ENCODE measurements at places on chromosomes 13 and 19. TPM values are rescaled to one million over a fixed set of nuclear protein-coding genes. Genes with fewer than 3 reads are reported as not detected.

Gene PPM1N
- 4.5 TPM for total RNA-seq

DNA sequence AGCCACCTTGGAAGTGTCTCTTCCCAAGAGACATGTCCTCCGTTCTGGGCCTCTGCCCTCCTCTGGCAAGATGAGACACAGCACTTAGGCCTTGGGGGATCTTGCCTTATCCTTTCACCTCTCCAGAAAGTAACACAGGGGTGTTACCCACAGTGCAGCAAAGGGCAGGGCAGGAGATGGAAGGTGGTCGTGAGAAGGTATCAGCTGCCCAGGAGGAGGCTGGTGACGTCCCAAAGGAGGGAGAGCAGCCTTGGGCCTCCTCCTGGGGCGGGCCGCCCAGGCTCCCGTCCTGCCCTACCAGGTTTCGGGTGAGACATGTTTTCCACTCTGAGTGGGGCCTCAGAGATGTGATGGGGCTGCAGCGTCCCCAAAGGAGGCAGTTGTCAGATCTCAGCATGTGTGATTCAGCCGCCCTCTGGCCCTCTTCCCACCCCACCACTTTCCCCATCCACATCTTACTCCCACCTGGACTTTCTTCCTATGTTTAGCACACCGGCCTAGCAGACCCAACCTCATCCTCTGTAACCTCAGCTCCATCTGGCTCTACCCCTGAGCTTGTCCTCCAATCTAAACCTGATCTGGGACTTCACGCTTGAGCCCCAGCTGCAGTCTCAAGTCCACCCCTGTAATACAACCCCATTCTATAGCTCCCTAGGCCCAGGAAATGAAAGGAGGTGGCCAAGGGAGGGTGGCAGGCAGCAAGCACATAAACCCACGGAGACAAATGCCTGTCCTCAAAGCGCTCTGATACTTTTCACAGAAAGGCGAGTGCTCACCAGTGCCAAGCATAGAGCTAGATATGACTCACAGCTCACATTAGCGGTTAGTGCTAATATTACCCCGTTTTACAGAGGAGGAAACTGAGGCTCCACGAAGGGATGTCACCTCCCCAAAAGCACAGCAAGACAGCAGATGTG is 9.3 kb downstream of the POU2F2 start:
- peaks cover 4% of the 10 kb centered on the region for H3K36me3 ChIP-seq
- H3K27ac ChIP-seq = peak overlapping the region; percentile 91
- H3K27me3 ChIP-seq = no peaks in the 10 kb centered on the region
- peaks cover 55% of the 10 kb centered on the region for H3K4me1 ChIP-seq
- peak overlapping the region; percentile 61 for H3K4me3 ChIP-seq

- H3K27ac ChIP-seq = no peak overlapping the region
- no peaks in the 10 kb centered on the region for H3K4me1 ChIP-seq
- no peak overlapping the region for H3K4me3 ChIP-seq
- peaks cover 39% of the 10 kb centered on the region for H3K36me3 ChIP-seq
- no peaks in the 10 kb centered on the region for H3K27me3 ChIP-seq
These were observed 13.1 kb downstream of the TSSK6 start for GRCh38 chr19:19502281-19502680.

DNA sequence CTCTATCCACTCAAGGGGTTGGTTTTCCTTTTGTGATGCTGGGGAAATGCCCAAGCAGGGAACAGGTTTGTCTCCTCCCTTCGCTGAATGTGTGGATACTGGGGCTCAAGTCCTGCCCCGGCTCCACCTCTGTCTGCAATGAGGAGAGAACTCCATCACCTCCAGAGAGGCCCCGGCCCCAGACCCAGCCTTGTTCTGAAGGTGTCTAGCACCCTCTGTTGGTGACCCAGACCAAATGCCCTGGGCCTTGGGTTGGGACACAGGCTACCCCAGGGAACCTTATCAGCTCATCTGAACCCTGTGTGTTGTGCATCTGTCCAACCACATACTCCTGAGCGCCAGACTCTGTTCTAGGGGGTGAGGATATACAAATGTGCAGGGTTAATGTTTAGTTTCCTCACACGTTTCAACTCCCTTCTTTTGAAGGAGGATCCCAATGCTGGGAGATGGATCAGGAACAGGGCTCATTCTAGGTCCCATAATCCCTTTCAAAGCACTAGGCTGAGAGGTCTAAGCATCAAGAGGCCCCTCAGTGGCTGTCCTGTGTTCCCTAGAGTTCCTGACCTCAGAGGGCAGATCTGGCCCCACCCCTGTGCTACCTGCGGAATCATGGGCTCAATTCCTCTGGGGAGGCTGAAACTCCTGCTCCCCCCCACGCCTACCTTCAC is 112.5 kb upstream of the SLC7A1 start:
- no peak overlapping the region for H3K4me3 ChIP-seq
- peaks cover 42% of the 10 kb centered on the region for H3K27me3 ChIP-seq
- no peak overlapping the region for H3K27ac ChIP-seq

- no peak overlapping the region for H3K4me3 ChIP-seq
- H3K27ac ChIP-seq = no peak overlapping the region
- H3K36me3 ChIP-seq = no peaks in the 10 kb centered on the region
- H3K4me1 ChIP-seq = peaks cover 13% of the 10 kb centered on the region
- peaks cover 43% of the 10 kb centered on the region for H3K27me3 ChIP-seq
These were observed 120.9 kb downstream of the NUFIP1 start for GRCh38 chr13:44868397-44868796.

DNA sequence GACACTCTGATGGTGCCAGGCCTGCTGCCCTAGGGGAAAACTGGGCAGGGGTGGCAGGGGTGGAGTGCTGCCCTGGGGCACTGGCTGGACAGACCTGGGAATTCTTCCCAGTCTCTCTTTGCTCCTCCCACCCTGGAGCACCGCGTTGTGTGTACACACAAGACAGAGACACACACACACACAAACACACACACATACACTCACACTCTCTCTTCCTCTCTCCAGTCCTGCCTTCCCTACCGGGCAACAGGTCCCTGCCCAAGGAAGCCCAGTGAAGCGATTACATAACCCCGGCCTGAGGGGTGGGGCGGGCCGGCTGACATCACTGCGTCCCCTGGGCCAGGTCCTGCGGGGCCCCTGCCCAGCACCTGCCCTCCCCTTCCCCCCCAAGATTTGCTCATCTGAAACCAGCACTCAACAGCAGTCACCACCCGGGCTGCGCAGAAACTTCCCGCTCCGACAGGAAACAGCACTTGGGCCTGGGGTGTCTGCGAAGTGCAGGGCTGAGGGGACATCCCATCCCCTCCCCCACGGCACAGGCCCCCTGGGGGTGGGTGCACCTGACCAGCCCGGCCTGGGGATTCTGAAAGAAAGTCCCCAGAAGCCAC is 1.2 kb downstream of the MKNK2 start:
- DNase-seq = peak; percentile 81
- peaks cover 42% of the 10 kb centered on the region for H3K4me1 ChIP-seq
- no peaks in the 10 kb centered on the region for H3K27me3 ChIP-seq
- H3K27ac ChIP-seq = peak overlapping the region; percentile 85

- no peaks in the 10 kb centered on the region for H3K27me3 ChIP-seq
- H3K27ac ChIP-seq = no peak overlapping the region
- peaks cover 29% of the 10 kb centered on the region for H3K4me1 ChIP-seq
- H3K4me3 ChIP-seq = no peak overlapping the region
- DNase-seq = no peak
These were observed 7.8 kb downstream of the ACP4 start for GRCh38 chr19:50797781-50798658.

DNA sequence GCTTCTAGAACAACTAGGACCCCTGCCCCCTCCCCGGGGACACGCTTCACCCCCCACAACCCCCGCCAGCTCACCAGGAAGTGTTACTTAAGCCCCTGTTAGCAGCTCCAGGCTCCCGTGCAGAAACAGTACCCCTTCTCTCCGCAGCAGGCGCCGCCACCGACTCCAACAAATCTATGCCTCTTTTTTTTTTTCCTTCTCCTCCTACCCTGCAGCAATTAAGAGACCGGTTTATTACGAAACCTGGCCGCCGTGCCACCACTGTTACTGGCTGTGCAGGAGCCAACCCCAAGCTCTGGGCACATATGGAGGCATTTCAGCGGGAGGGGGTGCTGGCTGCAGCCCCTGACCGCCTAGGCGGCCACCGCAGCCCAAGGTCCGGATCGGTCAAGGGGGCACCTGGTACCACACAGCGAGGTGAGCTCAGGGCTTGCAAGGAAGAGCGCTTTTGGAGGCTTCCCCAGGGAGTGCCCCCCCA is 2.4 kb downstream of the GADD45B start:
- H3K4me3 ChIP-seq = peak overlapping the region; percentile 100
- peaks cover 27% of the 10 kb centered on the region for H3K36me3 ChIP-seq
- no peaks in the 10 kb centered on the region for H3K27me3 ChIP-seq
- peak overlapping the region; percentile 91 for H3K27ac ChIP-seq
- peak; percentile 81 for DNase-seq
- peaks cover 21% of the 10 kb centered on the region for H3K4me1 ChIP-seq

DNA sequence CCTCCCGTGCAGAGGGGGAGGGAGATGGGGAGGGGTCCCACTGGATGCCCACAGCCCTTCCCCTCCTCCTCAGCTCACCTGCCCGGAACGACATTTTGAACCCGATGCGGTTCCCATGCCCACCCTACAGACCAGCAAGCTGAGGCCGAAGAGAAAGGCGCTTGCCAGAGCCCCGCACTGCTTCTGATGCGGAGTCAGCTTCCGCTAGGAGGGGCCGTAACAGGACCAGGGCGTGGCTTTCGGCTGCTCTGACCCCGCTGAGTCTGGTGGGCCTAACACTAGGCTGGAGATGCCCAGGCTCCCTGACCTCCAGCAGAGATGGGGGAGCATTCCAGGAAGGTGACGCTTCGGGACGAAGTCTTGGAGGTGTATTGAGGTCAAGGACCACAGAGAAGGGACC is 6.7 kb downstream of the ONECUT3 start:
- H3K4me1 ChIP-seq = peaks cover 10% of the 10 kb centered on the region
- no peak overlapping the region for H3K27ac ChIP-seq
- peaks cover 2% of the 10 kb centered on the region for H3K36me3 ChIP-seq
- H3K27me3 ChIP-seq = peaks cover 86% of the 10 kb centered on the region
- H3K4me3 ChIP-seq = no peak overlapping the region
- DNase-seq = no peak

Gene POU2F2
- 17.7 TPM for total RNA-seq

Gene ZNF626
- 7.9 TPM for total RNA-seq

Gene ZNF415
- total RNA-seq = 0.61 TPM

DNA sequence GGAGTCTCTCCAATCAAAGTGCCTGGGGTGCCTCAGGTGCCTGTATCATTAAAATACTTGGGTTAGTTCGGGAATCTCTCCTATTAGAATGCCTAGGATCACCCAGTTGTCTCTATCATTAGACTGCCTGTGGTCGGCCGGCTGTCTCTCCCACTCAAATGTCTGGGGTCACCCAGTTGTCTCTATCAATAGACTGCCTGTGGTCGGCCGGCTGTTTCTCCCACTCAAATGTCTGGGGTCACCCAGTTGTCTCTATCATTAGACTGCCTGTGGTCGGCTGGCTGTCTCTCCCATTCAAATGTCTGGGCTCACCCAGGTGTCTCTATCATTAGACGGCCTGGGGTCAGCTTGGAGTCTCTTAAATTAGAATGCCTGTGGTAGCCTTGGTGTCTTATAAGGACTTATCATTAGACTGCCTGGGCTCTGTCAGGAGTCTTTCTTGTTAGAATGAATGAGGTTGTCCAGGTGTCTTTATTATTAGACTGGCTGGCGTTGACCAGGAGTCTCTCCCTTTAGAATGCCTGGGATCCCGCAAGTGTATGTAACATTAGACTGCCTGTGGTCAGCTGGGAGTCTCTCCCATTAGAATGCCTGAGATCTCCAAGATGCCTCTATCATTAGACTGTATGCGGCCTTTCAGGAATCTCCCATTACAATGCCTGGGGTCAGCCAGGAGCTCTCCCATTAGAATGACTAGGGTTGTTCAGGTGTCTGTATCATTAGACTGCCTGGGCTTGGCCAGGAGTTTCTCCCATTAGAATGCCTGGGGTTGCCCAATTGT is 1555.5 kb downstream of the UQCRFS1 start:
- DNase-seq = no peak
- no peaks in the 10 kb centered on the region for H3K27me3 ChIP-seq
- no peak overlapping the region for H3K4me3 ChIP-seq
- no peaks in the 10 kb centered on the region for H3K36me3 ChIP-seq
- no peaks in the 10 kb centered on the region for H3K4me1 ChIP-seq
- H3K27ac ChIP-seq = no peak overlapping the region

DNA sequence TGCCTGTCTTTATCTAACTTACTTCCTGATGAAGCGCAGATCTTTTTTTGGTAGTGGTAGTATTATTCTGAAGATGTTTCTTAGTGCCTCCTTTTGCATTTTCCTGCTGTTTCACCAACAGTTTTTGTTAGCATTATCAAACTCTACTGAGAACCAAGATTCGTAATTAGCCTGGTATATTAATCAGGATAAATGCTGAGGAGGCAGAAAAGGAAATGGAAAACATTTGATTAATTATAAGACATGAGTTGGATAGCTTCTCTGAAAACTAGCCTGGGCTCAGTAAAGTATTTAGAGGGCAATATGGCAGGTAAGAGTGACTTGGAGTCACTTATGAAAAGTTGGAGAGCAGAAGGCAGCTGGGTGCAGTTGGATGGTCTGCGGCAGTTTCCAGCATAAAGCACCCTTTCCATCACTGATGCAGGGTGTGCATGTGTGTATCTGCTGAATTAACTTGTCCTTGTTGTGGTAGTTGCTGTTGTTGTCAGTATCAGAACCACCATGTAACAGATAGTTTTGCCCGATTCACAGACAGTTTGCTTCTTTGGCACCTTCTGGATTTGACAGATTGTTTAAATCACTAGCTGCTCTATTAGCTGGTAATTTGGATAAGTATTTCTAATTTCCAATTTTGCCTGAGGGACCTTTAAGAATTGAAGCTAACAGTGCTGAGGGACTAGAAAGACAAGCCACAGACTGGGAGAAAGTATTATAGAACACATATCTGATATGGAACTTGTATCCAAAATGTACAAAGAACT is 6.9 kb upstream of the TNFRSF19 start:
- H3K27ac ChIP-seq = no peak overlapping the region
- H3K4me3 ChIP-seq = no peak overlapping the region
- H3K4me1 ChIP-seq = no peaks in the 10 kb centered on the region

DNA sequence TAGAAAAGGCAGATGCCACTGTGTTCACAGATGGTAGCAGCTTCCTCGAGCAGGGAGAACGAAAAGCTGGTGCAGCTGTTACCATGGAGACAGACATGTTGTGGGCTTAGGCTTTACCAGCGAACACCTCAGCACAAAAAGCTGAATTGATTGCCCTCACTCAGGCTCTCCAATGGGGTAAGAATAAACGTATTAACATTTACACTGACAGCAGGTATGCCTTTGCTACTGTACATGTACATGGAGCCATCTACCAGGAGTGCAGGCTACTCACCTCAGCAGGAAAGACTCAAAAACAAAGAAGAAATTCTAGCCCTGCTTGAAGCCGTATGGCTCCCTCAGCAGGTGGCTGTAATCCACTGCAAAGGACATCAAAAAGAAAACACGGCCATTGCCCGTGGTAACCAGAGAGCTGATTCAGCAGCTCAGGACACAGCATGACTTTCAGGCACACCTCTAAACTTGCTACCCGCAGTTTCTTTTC is 197.7 kb downstream of the ZNF737 start:
- H3K27ac ChIP-seq = no peak overlapping the region
- no peak overlapping the region for H3K4me3 ChIP-seq
- no peaks in the 10 kb centered on the region for H3K27me3 ChIP-seq
- DNase-seq = no peak
- H3K4me1 ChIP-seq = no peaks in the 10 kb centered on the region
